ENCODE measurements at places on chromosomes 16 and 17.
A peak's percentile ranks its signal among the peaks of the same experiment; 100 is the strongest.

DNA sequence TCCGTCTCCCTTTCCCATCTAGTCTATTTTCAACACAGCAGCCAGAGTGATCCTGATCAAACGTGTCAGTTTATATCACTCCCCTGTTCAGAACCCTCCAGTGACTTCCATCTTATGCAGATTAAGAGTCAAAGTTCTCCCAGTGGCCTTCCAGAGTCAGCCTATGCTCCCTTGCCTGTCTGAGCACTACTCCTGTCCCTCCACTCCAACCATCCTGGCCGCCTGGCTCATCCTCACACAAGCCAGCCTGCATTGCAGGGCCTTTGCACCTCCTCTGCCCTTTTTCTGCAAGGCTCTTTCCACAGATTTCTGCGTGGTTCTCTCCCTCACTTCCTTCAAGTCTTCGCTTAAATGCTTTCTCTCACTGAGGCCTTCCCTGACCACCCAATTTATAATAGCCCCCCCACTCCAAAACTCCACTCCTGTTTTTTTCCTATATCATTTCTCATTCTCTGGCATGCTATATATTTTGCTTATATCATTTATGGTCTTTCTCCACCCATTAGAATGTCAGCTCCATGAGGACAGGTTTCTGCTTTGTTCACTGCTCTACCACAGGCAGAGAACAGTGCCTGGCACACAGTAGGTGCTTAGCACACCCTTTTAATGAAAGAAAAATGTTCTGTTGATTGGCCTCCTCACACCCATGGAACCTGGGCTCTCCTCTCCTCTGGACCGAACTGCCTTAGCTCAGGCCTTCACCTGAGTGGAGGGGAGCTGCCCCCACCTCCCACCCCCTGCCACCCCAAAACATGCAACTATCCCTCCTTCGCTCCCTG is 9.3 kb downstream of the SAMD14 start:
- no peak for DNase-seq

GRCh38 chr16:85592700-85593493 is 20.2 kb upstream of the GSE1 start:
- no peak for DNase-seq

GRCh38 chr17:2436316-2436905 is 35.6 kb upstream of the MNT start:
- no peak for DNase-seq

DNA sequence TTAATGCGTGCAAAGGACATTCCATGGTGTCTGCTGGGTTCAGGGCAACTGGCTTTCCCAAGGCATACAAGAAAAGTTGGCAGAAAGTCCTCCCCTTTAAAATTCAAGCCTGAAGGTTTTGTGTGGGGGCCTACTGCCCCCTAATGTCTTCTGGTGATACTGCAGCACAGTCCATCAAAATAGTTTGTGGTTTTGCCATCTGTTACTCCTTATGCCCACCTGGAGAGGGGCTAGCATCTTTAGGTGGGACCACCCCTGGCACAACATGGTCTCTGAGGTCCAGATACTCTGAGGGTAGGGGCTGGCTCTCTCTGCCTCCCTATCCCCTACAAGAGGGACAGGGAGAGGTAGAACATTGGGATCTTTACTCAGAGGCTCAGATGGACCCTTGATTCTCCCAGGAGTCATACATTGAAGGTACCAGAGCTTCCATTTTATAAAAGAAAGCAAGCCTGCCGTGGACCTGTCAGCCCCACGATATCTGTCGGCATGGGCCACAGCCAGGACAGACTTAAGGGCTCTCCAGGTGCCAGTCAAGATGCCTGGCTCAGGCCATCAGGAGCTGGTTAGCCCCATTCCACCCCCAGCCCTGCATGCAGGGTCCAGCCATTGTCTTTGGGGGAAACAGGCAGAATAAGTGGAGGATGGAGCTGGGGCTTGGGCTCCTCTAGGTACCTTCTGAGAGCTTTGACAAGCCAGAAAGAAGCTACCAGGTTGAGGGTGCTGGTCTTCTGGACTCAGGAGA is 6.3 kb downstream of the ESRP2 start:
- peak; percentile 49 for DNase-seq

DNA sequence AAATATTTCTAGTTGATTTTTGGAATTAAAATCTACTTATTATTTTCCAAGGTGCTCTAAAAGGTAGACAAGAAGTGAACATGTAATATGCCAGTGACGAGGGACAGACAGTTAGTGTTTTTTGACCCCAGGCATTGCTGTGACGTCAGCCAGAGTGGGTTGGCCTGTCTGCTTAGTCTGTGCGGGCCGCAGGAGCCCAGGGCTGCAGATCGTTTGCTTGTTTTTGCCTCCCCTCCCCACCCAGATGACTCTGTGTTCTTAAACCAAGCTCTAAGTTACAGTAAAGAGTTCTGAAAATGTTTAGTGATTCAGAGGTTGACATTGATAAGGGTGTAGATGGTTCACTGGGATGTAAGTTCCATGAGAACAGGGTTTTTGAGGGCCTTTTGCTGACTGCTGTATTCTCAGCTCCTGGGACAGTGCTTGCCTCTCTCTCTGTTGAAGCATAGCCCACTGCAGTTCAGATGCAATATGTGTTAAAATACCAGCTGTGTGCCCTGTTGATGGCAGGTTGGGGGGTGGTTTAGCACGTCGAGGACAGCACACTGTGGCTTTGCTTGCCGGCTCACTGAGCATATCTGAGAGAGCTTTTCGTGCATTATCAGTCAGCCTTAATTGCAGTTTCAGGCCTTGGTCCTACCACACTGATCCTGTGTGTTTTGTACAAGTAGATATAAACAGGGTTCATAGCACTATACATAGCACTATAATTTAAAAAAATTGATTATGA is 64.8 kb downstream of the SEC14L1 start:
- DNase-seq = no peak

DNA sequence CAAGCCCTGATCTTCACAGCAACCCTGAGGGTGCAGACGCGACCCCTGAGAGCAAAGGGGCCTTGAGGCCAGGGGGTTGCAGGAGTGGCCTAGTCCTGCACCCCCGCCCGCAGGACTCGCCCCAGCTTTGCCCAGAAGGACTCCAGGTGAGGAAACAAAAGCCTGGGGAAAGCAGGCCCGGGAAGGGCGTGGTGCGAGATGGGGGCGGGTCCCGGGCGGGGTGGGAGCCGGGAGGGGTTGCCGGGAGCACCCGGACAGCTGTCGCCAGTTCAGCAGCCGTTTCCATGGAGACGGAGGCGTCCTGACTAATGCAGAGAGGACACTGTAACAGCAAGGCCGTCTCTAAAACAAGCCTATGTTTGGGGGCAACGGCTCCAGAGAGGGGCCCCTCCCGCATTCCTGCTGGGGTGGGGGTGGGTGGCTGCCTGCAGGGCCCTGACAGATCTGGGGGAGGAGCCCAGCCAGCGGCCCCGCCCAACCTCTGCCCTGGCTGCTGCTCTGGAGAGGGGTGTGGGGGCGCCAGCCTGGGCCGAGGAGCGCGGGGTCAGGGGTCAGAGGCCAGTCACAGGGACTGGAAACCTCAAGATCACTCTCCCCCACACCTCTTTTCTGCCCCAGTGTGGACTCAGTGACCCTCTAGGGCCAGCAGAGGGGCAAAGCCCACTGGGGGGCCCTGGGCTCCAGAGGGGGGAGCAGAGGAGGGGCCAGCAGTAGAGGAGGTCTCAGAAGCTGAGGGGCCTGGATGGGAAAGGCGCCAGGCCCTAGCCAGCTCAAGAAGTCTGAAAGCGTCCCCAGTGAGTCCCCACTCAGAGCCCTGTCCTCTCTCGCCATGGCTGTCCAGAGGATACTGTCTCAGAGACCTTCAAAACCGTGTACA is 3.1 kb upstream of the TPPP3 start:
- DNase-seq = no peak

DNA sequence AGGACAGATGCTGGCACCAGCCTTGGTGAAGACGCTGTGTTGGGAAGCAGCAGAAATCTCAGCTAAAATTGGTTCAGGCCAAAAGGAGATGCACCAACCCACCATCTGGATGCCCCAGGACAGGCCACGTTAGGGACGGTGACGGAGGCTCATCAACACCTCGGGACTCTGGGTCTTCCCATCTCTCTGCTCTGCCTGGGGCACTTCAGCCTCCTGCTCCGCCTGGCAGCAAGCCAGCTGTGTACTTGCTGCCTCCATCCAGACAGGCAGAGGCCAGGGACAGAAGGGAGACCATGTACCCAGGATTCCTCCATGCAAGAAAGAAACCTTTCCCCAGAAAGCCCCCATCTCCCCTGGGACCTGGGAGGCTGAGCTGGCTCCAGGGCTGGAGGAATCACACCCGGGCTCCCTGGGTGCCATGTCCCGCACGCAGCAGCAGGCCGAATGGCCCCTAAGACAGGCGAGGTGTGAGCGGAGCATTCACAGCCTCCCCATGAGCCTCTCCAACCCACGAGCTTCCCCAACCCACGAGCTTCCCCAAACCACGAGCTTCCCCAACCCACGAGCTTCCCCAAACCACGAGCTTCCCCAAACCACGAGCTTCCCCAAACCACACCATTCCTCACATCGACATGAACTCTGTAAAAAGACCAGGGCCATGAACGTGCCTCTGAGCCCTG is 274.5 kb downstream of the C16orf95 start:
- no peak for DNase-seq

DNA sequence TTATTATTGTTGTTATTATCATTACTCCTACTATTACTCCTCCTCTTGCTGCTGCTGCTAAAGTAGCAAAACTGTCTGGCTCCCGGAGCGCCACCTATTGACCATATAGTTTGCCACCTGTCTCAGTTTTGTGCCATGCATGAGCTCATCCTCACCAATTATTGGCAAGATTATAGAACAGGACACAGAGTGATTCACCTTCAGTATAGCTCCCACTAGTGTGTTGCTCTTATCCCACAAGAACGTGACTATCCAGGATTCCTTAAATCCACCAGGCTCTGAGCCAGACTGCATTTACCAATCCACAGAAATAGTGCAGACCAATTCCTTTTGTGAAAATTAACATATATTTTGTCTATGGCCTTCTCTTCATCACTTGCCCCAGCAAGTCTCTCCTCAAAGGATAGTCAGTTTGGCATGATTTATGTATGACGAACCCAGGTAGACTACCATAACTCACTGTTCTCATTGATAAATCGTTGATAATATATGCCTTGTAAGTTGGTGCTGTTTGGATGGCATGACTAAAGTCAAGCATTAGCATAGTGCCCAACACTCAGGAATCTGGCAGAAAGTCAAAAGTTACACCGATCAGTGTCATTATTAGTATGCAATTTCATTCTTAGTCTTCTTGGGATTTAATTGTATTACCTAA is 405.5 kb upstream of the HSBP1 start:
- DNase-seq = no peak

- no peak for DNase-seq
These were observed 115.8 kb downstream of the WWOX start for GRCh38 chr16:78215222-78215621.

DNA sequence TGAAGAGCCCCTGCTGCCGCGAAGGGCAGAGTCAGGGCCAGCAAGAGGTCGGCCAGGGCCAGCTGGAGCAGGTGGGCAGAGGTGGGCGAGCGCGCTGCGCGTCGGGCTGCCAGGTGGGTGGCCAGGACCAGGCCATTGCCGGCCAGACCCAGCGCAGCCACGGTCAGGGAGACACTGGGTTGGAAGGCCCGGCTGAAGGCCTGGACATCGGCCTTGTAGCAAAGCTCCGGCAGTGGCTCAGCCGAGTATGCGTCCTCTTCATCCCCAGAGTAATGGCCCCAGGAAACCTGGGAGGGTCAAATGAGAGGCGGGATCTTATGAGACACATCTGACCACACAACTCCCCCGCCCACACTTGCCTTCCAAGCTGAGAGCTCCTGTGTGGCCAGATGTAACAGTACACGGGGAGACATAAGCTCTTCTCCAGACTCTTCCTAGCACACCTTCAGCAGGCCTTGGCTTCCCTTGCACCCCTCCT is 1.3 kb downstream of the CCR10 start:
- no peak for DNase-seq

DNA sequence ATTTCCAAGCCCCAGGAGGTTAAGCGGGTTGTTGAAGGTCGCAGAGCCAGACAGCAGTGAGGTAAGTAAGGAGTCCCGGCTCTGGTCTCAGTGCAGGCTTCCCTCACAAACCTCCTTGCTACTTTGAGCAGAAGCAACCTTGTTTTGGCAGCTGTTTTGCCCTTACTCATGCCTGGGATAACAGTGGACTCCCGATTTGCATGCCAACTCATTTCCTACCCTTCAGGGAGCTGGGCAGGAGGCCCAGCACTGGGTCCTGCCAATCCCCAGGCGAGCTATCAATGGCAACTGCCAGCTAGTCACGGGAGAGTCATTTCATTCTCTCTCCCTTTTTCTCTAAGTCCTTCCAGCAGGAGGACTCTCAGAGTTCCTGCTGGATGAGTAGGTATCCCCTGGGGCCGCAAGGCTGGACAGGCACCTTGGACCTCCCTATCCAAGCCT is 72.0 kb upstream of the KSR1 start:
- peak; percentile 76 for DNase-seq

DNA sequence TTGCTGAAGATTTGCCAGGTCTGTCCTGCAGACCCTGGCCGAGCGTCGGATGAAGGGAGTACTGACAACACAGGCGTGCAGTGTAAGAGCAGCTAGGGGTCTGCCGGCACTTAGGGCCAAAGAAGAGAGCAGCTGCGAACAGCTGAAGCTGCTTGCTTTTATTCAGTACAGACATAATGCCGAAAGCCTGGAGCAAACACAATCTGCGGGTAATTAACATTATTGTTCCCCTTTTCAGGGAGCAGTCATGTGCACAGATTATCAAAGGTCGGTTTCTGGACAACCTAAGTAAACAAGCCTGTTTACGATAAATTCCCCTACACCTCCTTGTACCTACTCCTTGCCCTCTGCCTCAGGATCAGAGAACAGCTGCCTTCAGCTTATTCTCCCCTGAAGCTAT is 12.0 kb upstream of the KRT23 start:
- no peak for DNase-seq

GRCh38 chr16:81432937-81433557 is 11.6 kb upstream of the CMIP start:
- no peak for DNase-seq

DNA sequence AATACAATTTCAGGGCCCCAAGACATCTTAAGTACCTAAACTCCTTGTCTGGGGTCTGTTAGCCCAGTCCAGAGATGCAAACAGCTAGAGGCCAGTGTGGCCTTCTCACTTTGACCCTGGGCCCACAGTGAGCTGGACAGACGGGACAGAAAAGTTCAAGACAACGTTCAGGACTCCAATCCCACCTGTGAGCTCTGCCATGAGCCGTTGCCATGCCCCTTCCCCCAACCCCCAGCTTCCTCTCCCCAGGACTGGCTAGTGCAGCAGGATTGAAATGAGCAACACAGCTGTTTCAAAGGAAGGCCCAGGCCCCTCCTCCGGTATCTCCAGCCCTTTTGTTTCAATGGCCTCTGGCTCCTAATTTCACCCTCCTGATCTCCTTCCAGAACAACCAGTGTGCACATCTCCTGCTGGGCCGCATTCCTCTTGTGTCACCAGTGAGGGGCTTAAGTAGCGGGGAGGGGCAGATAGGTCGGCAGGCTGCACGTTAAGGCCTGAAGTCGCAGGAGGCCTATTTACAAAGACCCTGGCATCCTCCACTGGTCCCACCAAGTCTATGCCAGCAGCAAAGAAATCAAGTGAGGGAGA is 11.3 kb downstream of the AXIN2 start:
- DNase-seq = no peak

GRCh38 chr17:34413443-34414119 is 50.5 kb upstream of the CCL1 start:
- DNase-seq = no peak
